ENCODE measurements at places on chromosomes 4 and X. TPM values are rescaled to one million over a fixed set of nuclear protein-coding genes. Genes with fewer than 3 reads are reported as not detected.

The IL1RAPL2 gene
- 1.0 TPM for total RNA-seq

The PPP2R2C gene
- total RNA-seq, result not detected

The RAB41 gene
- total RNA-seq, result not detected

The PCDH7 gene
- 33.4 TPM for total RNA-seq

The MAGEB1 gene
- total RNA-seq, result not detected

The ANOS1 gene
- total RNA-seq, result 13.0 TPM

The CENPVL1 gene
- total RNA-seq, result not detected

The MAGEA2B gene
- total RNA-seq, result not detected

The RAB33A gene
- 1.6 TPM for total RNA-seq

The CFP gene
- 3.7 TPM for total RNA-seq

The MAPK10 gene
- 8.9 TPM for total RNA-seq

The DKK2 gene
- total RNA-seq, result 28.2 TPM

The NAP1L5 gene
- total RNA-seq, result 4.2 TPM

The SLC10A4 gene
- 2.6 TPM for total RNA-seq

The NHSL2 gene
- total RNA-seq, result 4.7 TPM

The CXCR3 gene
- not detected for total RNA-seq

The STBD1 gene
- total RNA-seq, result 27.1 TPM

The F11 gene
- total RNA-seq, result not detected

The OGT gene
- total RNA-seq, result 123 TPM

The MAGEA6 gene
- not detected for total RNA-seq

The WDFY3 gene
- 100 TPM for total RNA-seq

The PDHA1 gene
- total RNA-seq, result 74.1 TPM

The PRDM5 gene
- total RNA-seq, result 61.1 TPM

The ANK2 gene
- 383 TPM for total RNA-seq

The MAGEA12 gene
- not detected for total RNA-seq

The N4BP2 gene
- 14.6 TPM for total RNA-seq

The PPEF2 gene
- not detected for total RNA-seq

The ITM2A gene
- 321 TPM for total RNA-seq

The UCP1 gene
- total RNA-seq, result 1.0 TPM

The APLN gene
- total RNA-seq, result 4.2 TPM

The PDGFC gene
- 35.0 TPM for total RNA-seq

The DCAF12L1 gene
- total RNA-seq, result 2.6 TPM

The JCHAIN gene
- total RNA-seq, result 2.1 TPM

The DDIT4L gene
- 61.6 TPM for total RNA-seq

The PDLIM3 gene
- 415 TPM for total RNA-seq

The SHROOM3 gene
- 21.4 TPM for total RNA-seq

The CSAG1 gene
- not detected for total RNA-seq

The AMER1 gene
- total RNA-seq, result 5.7 TPM

The P2RY8 gene
- total RNA-seq, result 0.52 TPM

The TRIML2 gene
- not detected for total RNA-seq

The POF1B gene
- total RNA-seq, result under 0.01 TPM

The RIPPLY1 gene
- total RNA-seq, result not detected

The RS1 gene
- total RNA-seq, result under 0.01 TPM

The PALLD gene
- 140 TPM for total RNA-seq

The USP17L10 gene
- total RNA-seq, result not detected

The NRK gene
- total RNA-seq, result 134 TPM

The NHS gene
- 1.0 TPM for total RNA-seq

The PLK4 gene
- 5.7 TPM for total RNA-seq

The STOX2 gene
- total RNA-seq, result 9.4 TPM

Measured in skeletal muscle tissue (tissue), 5 donors.